ENCODE measurements at places on chromosomes 13 and 19.

- DNase-seq: no peak
Measured at GRCh38 chr13:43776501-43777079, 10.2 kb downstream of the ENOX1 start.

DNA sequence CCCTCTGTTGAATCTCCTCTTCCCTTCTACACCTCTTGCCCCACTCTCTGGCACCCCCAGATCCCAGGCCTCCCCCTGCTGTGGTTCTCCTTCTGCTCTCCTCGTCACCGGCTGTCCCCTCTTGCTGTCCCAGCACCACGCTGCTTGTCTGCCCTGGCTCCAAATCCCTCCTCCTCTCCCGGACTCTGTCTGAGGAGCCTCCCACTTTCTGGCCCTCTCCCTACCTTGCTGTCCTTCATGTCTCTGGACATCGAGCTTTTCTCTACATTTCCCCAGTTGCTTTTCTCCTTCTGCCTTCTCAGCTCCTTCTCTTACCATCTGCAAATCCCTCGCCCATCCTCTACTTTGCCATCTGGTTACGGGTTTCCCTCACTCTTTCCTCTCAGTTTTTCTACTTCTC, 1.2 kb downstream of the ZNF347 start:
- DNase-seq: peak; percentile 8

DNA sequence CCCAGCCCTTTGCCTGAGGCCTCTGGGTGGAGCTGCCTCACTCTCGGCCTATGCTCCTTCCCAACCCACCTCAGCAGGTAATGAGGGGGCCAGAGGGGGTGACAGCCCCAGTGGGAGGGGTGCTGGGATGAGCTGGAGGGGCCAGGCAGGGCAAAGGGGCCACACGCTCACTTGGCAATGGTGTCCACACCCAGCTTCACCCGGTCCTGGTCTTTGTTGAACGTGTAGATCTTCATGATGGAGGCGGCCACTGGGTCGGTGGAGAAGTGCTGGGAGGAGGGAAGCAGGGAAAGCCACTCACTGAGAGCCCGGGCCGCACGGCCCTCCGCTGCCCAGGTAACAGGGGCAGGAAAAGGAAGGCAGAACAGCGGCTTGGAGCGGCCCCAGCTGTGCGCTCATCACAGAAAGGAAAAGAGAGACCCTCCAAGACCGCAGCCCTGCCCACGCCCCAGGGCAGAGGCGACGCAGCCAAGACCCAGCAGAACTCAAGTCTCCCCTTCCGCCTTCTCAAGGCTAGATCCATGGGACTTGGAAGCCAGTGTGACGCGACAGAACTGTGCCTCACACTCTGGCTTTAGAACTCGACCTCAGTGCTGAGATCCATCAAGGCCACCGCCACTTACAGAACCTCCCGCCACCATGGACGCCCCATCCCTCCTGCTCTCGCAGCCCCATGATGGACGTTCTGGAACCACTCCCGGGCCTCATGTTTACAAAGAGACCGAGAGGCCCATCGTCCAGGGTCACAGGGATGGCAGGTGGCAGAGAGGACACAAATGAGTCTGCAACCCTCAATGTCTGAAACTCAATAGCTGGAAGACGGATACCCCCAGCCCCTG, 9.2 kb downstream of the UBXN6 start:
- DNase-seq: no peak

GRCh38 chr19:46147791-46148288, at the start of gene IGFL2:
IGFL2 (plus strand) TSS chr19:46148238; CDS start chr19:46148279, 41 bp downstream.
- no peak for DNase-seq

- DNase-seq: no peak
Measured at GRCh38 chr19:45177817-45178261, at the start of gene TRAPPC6A. TRAPPC6A (minus strand) TSS chr19:45178237; CDS start chr19:45178218, 19 bp downstream.

- DNase-seq: no peak
Measured at GRCh38 chr13:46908501-46908900, 11.6 kb upstream of the HTR2A start.

DNA sequence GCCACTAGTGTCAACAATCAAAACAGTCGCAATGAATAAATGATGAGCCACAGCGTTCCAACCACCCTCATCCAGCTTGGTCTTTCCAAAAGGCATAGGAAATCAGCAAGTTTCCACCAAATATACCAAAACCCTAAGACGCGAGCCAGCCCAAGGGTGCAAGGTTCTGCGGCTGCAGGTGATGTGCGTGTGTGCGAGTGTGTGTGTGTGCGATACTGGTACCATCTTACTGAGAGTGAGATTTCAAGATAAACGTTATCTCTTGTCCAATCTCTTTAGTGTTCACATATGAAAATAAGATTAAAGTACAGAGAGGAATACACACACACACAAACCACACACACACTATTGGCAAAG, 895 bp upstream of the TRPC4 start:
- no peak for DNase-seq

- no peak for DNase-seq
Measured at GRCh38 chr13:105918842-105919741, 616.4 kb downstream of the EFNB2 start.

- peak; percentile 90 for DNase-seq
Measured at GRCh38 chr13:113083402-113084061, 22.1 kb upstream of the F7 start.
